ENCODE measurements at places on chromosomes 1 and 21.
A peak's percentile ranks its signal among the peaks of the same experiment; 100 is the strongest.

DNA sequence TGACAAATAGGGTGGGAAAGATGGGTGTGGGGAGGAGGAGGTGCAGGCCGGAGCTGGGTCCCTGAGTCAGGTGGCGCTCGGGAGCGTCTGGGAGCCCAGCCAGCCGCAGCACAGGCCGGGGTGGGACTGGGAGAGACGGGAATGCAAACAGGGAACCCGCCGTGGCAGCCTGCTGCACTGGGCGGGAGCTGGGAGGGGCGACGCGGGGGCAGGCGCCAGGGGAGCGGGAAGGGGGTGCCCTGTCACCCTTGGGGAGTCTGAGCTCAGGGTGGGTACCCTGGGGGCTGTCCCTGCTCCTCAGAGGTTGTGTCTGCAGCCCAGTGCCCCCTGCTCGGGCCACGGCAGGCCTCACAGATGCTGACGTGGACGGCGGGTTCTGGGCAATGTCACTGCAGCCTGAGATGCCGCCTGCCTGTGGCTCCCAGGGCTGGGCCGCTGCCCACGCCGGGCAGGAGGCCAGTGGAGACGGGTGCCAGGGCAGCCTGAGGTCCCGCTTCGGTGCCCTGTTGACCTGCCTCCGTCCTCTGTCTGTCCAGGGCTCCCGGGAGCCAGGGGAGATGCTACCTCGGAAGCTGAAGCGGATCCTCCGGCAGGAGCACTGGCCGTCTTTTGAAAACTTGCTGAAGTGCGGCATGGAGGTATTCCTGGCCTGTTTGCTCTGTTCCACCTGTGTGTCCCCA, 16.6 kb upstream of the LRRC3 start:
- peaks cover 38% of the 10 kb centered on the region for H3K27me3 ChIP-seq
- H3K4me1 ChIP-seq = peaks cover 11% of the 10 kb centered on the region
- no peak for DNase-seq
- H3K27ac ChIP-seq = no peak overlapping the region
- H3K4me3 ChIP-seq = no peak overlapping the region

- no peaks in the 10 kb centered on the region for H3K27me3 ChIP-seq
- peak overlapping the region; percentile 40 for H3K27ac ChIP-seq
- no peak overlapping the region for H3K4me3 ChIP-seq
- DNase-seq = no peak
- H3K4me1 ChIP-seq = peaks cover 9% of the 10 kb centered on the region
- H3K36me3 ChIP-seq = no peaks in the 10 kb centered on the region
These were observed 12.6 kb downstream of the FHAD1 start for GRCh38 chr1:15259622-15260007.

DNA sequence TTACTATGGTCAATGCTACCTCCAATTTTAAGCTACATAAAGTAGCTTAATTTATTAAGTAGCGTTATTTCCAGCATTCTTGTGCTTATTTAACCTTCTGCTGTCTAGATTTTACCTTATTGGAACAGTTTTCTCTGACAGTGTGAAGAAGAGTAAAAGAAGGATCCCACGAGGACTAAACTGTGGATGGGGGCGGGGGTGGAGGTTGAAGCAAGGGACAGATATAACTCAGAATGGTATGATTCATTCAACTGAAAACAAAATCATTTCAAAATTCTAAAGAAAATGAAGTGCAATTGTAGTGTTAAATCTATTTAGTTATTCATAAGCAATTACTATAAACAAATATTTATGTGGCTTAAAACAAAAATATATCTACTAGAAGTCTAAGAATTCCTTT, 11.5 kb upstream of the VAV3 start:
- H3K4me1 ChIP-seq = no peaks in the 10 kb centered on the region
- H3K4me3 ChIP-seq = no peak overlapping the region
- H3K27me3 ChIP-seq = no peaks in the 10 kb centered on the region
- no peak for DNase-seq
- H3K27ac ChIP-seq = no peak overlapping the region
- no peaks in the 10 kb centered on the region for H3K36me3 ChIP-seq

DNA sequence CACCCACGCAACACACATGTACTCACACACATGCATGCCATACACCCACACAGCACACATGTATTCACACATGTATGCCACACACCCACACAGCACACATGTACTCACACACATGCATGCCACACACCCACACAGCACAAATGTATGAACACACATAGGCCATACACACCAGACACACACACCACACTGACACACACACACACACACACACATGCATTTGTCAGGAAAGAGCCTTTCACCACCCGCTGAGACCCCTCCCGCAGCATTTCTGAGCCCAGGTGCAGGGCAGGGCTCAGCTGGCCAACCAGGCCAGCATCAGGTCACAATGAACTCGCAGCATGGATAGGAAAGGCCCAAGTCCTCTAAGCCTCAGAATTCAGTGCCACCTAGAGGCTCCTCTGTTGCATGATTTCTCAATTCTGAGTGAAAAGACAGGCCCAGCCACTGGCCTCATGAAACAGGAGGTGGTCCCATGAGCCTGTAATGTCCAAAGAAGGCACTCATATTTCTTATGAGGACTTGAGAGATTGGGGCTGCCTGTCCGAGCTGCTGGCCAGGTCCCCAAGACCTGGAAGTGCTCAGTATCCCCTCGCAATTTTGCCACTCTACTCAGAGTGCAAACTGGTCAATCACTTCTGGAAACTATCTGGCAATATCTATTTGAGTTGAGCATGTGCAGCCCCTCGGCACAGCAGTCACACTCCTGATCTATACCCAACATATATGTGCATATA, 57.3 kb downstream of the PSMG1 start:
- H3K27ac ChIP-seq = peak overlapping the region; percentile 6
- H3K4me1 ChIP-seq = no peaks in the 10 kb centered on the region
- no peak overlapping the region for H3K4me3 ChIP-seq
- no peak for DNase-seq
- H3K36me3 ChIP-seq = no peaks in the 10 kb centered on the region
- no peaks in the 10 kb centered on the region for H3K27me3 ChIP-seq

GRCh38 chr1:28882009-28882628, 32.2 kb upstream of the EPB41 start:
- peak overlapping the region; percentile 41 for H3K27ac ChIP-seq
- no peaks in the 10 kb centered on the region for H3K27me3 ChIP-seq
- DNase-seq = no peak
- H3K4me1 ChIP-seq = peaks cover 59% of the 10 kb centered on the region
- H3K4me3 ChIP-seq = no peak overlapping the region

- no peak within 1 kb of the TSS for H3K27ac ChIP-seq
- DNase-seq = no peak
- no peaks in the 10 kb centered on the region for H3K36me3 ChIP-seq
- H3K4me3 ChIP-seq = no peak within 1 kb of the TSS
- no peaks in the 10 kb centered on the region for H3K27me3 ChIP-seq
- H3K4me1 ChIP-seq = no peaks in the 10 kb centered on the region
These were observed at the start of gene SMCP for GRCh38 chr1:152878042-152878441. TSS of gene SMCP (plus strand) at chr1:152878322. CDS start at chr1:152884423, 6,101 bp downstream.

DNA sequence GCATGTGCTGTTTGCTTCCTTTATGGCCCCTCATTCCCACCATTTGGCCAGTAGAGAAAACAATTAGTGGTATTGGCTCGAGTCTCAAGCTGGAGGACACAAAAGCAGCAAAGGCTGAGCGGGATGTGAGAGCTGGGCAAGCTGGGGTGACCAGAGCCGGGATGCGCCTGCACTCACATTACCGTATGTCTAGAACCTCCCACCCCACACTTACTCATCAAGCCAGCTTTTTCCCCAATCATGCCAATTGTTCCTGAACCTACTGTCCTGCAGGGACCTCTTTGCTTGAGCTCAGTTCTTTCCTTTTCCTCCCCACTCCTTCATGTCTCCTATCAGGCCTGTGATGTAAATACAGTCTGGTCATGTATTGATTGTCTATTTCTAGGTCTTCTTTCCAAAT, 45.9 kb downstream of the KIRREL1 start:
- no peak overlapping the region for H3K27ac ChIP-seq
- no peaks in the 10 kb centered on the region for H3K36me3 ChIP-seq
- H3K4me3 ChIP-seq = no peak overlapping the region
- no peak for DNase-seq
- H3K27me3 ChIP-seq = no peaks in the 10 kb centered on the region
- H3K4me1 ChIP-seq = peaks cover 4% of the 10 kb centered on the region

GRCh38 chr1:236009857-236010256, 55.0 kb downstream of the NID1 start:
- H3K27me3 ChIP-seq = no peaks in the 10 kb centered on the region
- peaks cover 13% of the 10 kb centered on the region for H3K4me1 ChIP-seq
- DNase-seq = no peak

DNA sequence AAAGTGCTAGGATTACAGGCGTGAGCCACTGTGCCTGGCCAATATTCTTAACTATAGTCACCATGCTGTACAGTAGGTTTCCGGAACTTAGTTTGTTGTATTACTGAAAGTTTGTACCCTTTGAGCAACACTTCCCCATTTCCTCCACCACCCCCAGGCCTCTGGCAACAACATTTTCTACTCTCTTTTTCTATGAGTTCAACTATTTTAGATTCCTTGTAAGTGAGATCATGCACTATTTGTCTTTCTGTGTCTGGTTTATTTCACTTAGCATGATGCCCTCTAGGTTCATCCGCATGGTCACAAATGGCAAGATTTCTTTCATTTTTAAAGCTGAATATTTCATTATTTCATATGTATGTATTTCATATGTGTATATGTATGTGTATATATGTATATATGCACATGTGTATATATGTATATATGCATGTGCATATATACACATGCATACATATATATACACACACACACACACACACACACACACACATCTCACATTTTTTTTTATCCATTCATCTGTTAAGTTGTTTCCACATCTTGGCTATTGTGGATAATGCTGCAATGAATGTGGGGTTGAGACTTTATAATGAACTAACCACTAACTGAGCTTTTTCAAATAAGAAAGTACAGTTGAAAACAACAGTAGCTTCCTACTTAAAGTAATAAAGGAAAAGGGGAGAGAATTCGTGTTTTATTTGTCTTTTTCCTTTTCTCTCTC, 256.8 kb upstream of the C1orf105 start:
- H3K27ac ChIP-seq = no peak overlapping the region
- no peak for DNase-seq
- no peaks in the 10 kb centered on the region for H3K27me3 ChIP-seq
- H3K4me1 ChIP-seq = no peaks in the 10 kb centered on the region

- DNase-seq = no peak
- H3K4me3 ChIP-seq = peak within 1 kb of the TSS; percentile 48
- H3K27me3 ChIP-seq = peaks cover 49% of the 10 kb centered on the region
- H3K27ac ChIP-seq = peak within 1 kb of the TSS; percentile 56
- H3K36me3 ChIP-seq = no peaks in the 10 kb centered on the region
These were observed at the start of gene PCP4L1 for GRCh38 chr1:161258439-161259344. TSS of gene PCP4L1 (plus strand) at chr1:161258745. CDS start at chr1:161258975, 230 bp downstream.

DNA sequence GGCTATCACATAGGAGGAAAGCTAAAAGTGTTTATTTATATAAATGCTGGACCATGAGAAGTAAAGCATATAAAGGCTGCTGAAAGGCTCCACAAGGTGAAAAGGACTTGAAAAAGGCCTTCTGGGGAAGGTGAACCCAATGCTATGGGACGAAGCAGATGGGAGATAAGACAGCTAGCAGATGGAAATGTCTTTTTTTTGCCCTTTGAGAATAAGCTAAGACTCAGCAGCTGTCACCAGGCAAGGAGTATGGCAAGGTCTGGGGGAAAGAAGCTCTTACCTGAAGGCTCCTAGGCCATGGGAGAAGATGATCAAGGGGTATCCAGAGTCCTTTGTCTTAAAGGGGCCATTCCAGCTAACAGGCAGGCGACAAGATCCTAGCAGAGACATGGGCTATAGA, 9.9 kb downstream of the PAFAH2 start:
- no peak overlapping the region for H3K27ac ChIP-seq
- no peaks in the 10 kb centered on the region for H3K36me3 ChIP-seq
- no peak for DNase-seq
- H3K27me3 ChIP-seq = no peaks in the 10 kb centered on the region
- no peaks in the 10 kb centered on the region for H3K4me1 ChIP-seq

DNA sequence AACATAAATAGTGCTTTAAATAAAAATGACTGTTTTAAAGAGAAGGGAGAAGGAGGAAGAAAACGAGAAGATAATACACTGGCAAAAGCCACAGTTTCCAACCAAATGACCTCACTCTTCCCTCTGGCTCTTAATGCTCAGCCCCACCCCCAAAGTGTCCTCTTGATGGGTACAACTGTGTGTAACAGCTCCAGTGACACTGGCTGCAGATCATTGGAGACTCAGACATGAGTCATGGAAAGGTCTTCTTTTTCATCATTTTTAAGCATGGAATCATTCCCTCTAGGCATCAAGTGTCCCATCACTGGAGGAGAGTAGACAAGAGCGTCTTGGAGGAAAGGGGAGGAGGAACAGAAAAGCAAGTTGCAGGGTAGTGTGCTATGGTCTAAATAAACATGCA, 333.0 kb downstream of the PAPPA2 start:
- no peaks in the 10 kb centered on the region for H3K36me3 ChIP-seq
- no peak for DNase-seq
- H3K27ac ChIP-seq = no peak overlapping the region
- no peak overlapping the region for H3K4me3 ChIP-seq

DNA sequence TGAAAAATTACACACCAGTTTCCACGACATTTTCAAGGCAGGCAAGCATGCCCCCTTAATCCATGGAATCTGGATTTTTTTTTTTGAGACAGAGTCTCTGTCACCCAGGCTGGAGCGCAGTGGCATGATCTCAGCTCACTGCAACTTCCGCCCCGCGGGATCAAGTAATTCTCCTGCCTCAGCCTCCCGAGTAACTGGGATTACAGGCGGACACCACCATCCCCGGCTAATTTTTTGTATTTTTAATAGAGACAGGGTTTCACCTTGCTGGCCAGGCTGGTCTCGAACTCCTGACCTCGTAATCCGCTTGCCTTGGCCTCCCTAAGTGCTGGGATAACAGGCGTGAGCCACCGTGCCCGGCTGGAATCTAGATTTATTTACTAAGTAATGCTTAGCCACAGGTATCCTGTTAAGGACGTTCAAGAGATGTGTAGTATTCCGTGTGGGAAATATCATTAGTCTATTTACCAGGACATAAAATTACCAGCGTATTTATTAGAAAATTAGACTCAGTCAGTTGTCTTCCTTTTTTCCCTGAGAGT, 2.5 kb downstream of the IFI44 start:
- no peak overlapping the region for H3K27ac ChIP-seq
- no peaks in the 10 kb centered on the region for H3K36me3 ChIP-seq

DNA sequence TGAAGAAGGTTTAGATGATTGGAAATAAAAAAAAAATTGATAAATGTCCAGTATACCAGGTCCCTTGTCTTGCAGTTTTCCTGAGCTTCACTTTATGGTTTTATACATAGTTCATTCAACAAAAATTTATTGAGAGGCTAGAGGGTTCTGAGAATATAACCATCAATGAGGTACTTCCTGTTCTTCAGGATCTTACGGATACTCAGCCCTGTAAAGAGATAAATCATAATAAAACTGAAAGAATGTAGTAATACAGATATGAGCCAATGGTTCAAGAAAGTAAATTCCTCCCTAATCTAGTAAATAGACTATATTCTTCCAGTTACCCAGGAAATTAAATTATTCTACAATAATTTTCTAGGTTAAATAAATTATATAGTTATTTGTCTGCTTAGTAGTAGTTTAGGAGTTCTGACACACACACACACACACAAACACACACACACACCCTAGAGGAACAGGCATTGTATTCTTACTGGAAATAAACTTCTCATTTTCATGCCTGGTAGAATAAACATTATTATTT, 70.4 kb upstream of the HMCN1 start:
- H3K36me3 ChIP-seq = no peaks in the 10 kb centered on the region
- no peak overlapping the region for H3K27ac ChIP-seq
- no peaks in the 10 kb centered on the region for H3K27me3 ChIP-seq
- H3K4me3 ChIP-seq = no peak overlapping the region
- no peak for DNase-seq

GRCh38 chr1:30089024-30089430, 634.4 kb downstream of the MATN1 start:
- no peak overlapping the region for H3K4me3 ChIP-seq
- H3K36me3 ChIP-seq = no peaks in the 10 kb centered on the region
- no peak overlapping the region for H3K27ac ChIP-seq
- H3K27me3 ChIP-seq = no peaks in the 10 kb centered on the region
- peaks cover 9% of the 10 kb centered on the region for H3K4me1 ChIP-seq
